ENCODE measurements at places on chromosomes 3 and 15. TPM values are rescaled to one million over a fixed set of nuclear protein-coding genes. Genes with fewer than 3 reads are reported as not detected.
A peak's percentile ranks its signal among the peaks of the same experiment; 100 is the strongest.

- H3K4me1 ChIP-seq, result no peaks in the 10 kb centered on the region
- no peak overlapping the region for H3K27ac ChIP-seq
- H3K4me3 ChIP-seq, result no peak overlapping the region
- no peak for DNase-seq
- no peaks in the 10 kb centered on the region for H3K36me3 ChIP-seq
- peaks cover 4% of the 10 kb centered on the region for H3K27me3 ChIP-seq
Measured at GRCh38 chr3:26623419-26624208, 1.0 kb downstream of the LRRC3B start.

DNA sequence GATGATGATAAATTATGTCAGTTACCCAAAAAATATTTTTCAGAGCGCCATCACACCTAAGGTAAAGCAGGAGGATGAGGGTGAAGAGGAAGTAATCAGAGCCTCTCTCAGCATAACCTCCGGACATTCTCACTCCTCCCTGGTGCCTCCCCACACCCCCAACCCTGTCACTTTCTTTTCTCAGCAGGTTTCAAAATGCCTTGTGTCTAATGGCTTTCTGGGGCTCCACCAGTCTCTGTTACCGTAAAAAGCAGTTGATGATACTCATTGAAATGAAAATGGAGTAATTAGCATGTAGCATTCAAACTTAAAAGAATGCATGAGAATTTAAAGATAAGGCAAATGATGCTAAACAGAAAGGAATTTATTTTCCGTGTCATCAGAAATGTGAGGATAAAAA is 180.0 kb downstream of the ERC2 start:
- no peak overlapping the region for H3K27ac ChIP-seq
- no peaks in the 10 kb centered on the region for H3K4me1 ChIP-seq
- H3K4me3 ChIP-seq, result no peak overlapping the region
- H3K36me3 ChIP-seq, result no peaks in the 10 kb centered on the region
- peaks cover 17% of the 10 kb centered on the region for H3K27me3 ChIP-seq

DNA sequence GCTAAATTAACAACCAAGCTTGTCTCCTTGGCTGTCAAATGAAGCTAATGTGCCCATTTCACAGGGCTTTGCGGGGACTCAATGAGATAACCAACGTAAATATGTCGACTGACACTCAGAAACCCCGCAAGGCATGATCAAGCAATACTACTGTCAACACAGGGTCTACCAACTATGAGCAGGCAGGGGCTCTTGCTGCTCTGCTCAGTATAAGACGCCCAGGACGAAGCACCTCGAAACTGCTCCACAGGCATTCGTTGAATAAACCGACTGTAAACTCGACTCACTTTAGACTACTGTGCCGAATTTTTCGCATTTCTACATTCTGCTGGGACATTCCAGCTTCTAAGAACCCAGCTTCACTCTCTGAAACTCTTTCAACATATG is 55.0 kb downstream of the FEZF2 start:
- no peaks in the 10 kb centered on the region for H3K36me3 ChIP-seq
- peak overlapping the region; percentile 66 for H3K4me3 ChIP-seq
- no peaks in the 10 kb centered on the region for H3K4me1 ChIP-seq
- H3K27me3 ChIP-seq, result no peaks in the 10 kb centered on the region

Gene IMPG2
- 0.17 TPM for total RNA-seq

GRCh38 chr3:69712933-69713332 is 26.3 kb upstream of the MITF start:
- no peaks in the 10 kb centered on the region for H3K4me1 ChIP-seq
- no peak overlapping the region for H3K4me3 ChIP-seq
- DNase-seq, result no peak
- H3K36me3 ChIP-seq, result no peaks in the 10 kb centered on the region

Gene PRSS50
- not detected for total RNA-seq

Gene KIF15
- 31.8 TPM for total RNA-seq

DNA sequence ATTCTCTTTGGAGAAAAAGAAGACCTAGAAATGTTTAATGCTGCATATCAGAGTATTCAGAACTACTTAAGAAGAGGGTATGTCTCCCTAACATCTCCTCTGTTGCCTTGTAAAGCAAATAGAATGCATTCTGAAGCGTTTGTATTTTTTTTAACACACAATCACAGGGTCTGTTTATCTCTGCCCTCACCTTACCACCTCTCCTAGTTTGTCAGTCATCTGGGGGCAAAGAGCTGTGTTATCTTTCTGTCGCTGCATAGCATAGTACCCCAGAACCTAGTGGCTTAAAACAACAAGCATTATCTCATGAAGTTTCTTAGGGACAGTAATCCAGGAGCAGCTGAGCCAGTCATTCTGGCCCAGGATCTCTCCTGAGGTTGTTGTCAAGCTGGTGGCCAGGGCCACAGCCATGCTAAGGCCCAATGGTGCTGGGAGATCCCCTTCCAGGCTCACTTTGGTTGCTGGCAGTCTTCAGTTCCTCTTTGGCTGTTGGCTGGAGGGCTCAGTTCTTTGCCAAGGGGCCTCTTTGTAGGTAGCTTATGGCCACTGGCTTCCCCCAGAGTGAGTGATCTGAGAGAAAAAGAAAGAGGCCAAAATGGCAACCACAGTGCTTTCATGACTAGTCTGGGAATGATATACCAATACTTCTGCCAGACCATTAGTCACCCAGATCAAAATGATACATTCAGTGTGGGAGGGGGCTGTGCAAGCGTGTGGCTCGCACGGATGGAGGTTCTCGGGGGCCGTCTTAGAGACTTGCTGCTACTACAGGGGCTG is 17.8 kb downstream of the EDEM1 start:
- no peaks in the 10 kb centered on the region for H3K4me1 ChIP-seq
- no peak overlapping the region for H3K27ac ChIP-seq
- no peaks in the 10 kb centered on the region for H3K27me3 ChIP-seq
- H3K4me3 ChIP-seq, result no peak overlapping the region
- H3K36me3 ChIP-seq, result peaks cover 63% of the 10 kb centered on the region

Gene TMCO5A
- total RNA-seq, result not detected
